Activated CD4-positive, CD25-positive, alpha-beta regulatory T cell treated with anti-CD3 and anti-CD28 coated beads, Interleukin-2, amount 50 U/mL, for 72 hours (primary cell): ENCODE measurements at places on chromosomes 1 and 21.

DNA sequence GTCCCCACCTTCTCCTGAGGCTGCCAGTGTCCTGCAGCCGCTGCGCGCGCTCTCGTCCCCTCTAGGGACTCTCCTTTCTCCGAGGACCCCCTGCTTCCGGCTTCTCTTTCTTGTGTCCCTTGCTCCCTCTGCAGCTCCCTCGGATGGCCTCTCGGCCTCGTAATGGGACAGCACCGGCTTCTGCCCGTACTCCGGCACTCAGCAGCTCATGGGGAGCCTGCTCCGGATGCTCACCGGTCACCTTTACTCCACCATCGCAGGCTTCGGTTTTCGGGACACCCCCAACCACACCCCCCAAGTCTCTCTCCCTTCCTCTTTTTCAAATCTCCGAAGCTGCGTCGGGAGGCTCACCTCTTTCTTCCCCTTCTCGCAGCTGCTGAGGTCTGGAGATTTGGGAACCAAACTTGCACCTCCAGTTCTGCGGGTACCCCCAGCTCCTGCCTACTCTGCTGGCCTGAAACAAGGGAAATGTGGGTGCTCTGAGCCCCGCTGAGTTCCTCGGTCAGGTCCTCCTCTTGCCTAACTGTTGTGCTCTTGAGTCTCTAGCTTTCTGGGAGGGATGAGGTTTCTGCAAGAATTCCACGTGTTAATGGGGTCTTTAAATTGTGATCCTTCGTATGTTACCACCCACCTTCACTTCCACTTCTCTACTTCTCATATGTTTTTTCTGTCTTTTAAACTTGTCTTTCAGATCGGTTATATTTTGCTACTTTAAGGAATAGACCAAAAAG lies 930 bp downstream of the CDC14A start:
- DNase-seq: peak; percentile 60

DNA sequence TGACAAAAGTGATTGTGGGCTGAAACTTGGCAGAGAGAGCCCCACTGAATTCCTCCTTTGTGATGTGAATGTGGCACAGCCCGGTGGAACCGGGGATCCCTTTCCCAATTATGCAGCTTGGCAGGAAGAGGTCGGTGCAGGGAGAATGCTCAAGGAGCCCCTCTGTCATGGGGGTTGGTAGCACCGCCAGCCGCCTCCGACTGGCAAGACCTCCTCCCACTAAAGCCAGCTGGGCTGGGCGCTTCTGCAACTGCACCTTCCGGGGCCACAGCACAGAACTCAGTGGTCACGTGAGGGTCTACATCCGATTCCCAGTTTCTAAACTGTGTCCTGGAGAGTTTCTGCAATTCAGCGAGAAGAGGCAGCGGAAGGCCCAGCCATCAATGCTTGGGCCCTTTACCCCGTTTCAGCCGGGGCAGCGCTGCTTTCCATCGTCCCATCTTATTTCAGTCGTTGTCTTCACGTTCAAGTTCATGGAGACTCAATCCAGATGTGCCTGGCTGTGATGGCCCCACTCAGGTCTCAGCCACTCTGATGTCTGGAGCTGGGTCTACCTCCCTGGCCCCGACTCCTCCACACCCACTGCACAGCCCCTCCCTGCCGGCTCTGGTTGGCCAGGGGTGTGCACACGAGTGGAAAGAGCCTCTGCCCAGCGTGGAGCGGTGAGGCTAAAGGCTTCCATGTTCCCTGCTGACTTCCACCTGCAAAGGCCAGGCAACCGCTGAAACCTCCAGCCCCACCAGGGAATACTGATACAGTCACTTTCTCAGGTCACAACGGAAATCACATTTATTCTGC lies 39.8 kb upstream of the FHAD1 start:
- DNase-seq: no peak

DNA sequence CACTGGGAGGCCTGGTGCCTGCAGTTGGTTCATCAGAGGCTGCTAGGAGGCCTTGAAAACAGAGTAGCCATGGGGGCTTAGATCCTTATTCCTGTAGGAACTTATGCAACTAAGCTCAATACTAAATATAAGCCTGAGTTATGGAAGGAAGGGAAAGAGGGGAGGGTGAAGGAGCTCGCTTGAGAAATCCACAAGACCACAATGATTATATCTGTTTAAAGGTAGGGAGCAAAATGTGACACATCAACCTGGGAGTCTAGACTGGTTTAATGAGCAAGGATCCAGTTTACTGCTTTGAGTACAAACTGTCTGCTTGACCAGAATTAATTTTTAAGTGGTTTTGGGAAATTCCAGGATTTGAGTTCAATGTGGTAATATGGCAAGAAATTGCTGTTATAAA lies 20.4 kb upstream of the ANGPTL7 start:
- DNase-seq: no peak

DNA sequence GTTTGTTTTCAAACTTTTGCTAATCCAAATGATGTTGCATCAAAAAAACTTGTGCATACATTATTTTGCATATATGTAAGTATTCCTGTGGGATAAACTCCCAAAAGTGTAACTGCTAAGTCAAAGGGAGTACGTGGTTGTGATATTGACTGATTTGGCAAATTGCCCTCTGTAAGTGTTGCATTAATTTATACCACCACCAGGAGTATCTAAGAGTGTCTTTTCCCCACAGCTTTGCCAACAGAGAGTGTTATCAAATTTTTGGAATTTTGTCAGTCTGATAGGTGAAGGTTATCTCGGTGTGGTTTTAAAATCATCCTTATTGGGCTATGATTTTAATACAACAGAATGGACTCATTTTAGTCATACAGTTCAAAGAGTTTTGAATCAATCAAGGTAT lies 30.1 kb upstream of the PARP1 start:
- DNase-seq: no peak

DNA sequence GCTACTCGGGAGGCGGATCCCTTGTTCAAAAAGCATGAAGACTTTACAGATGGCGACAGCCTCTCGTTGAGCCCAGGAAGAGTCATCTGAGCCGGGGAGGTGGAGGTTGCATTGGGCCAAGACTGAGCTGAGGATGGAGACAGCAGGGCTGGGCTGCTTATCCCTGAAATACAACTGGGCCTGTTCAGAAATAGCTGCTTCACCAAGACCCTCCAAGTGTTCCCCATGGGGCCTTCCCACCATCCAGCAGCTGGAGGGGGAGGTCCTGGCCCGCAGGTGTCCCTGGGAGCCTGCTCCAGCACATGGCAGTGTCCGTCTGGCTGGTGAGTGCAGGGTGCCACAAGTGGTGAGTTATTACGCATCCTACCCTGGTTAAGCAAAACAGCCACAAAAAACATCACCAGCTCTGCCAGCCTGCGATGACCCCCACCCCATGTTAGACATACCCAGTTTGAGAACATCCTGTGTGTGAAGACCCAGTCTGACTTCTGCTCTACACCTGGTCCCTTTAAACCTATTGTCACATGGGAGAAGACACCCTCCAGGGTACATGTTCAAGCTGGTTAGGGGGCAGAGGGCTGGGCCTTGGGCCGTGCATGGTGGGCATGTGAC lies 93.1 kb upstream of the TMPRSS2 start:
- DNase-seq: no peak

DNA sequence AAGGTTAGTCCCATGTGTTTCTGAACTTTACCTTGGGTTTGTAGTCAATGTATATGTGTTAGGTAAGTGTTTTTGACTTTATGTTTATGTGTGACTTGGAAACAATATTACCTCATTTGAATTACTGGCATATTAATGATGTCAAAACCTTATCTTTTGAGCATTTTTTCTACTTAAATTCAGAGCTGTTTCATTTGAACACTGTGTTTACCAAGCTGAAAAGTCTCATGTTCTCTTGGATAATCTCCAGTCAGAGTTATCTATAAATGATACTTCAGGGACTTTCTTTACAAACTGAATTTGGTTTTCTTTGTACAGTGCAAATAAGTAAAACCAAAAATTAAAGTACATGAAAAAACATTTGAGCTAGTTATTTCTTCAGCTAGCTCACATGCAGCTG lies 30.0 kb downstream of the ADAMTS1 start:
- DNase-seq: no peak
